ELF-1 (cell line): ENCODE measurements at places on chromosomes 2 and 18.
A peak's percentile ranks its signal among the peaks of the same experiment; 100 is the strongest.

DNA sequence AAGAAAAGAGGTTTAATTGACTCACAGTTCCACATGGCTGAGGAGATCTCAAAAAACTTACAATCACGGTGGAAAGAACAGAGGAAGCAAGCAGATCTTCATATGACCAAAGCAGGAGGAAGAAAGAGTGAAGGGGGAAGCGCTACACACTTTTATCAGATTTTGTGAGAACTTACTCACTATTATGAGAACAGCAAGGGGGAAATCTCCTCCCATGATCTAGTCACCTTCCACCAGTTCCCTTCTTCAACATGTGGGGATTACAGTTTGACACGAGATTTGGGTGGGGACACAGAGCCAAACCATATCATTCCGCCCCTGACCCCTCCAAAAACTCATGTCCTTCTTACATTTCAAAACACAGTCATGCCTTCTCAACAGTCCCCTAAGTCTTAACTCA lies 54.2 kb downstream of the G6PC2 start:
- DNase-seq: no peak

DNA sequence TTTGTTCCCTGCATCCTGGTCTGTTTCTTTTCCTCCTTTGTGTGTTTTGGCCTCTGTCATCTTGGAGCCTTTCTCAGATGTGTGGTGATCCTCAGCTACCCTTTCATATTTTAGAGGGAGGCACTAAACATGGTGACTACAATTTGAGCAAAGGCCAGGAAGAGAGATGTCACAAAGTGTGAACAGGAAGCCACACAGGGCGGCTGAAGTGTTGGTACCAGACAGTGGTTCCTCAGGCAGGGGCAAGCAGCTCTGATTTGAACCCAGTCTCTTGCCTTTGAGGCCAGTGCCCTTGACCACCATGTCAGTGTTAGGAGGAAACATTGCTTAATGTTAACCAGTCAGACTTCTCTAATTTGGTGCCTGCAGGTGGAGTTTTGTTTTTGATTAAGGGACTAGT lies 9.2 kb downstream of the LRRFIP1 start:
- DNase-seq: no peak

DNA sequence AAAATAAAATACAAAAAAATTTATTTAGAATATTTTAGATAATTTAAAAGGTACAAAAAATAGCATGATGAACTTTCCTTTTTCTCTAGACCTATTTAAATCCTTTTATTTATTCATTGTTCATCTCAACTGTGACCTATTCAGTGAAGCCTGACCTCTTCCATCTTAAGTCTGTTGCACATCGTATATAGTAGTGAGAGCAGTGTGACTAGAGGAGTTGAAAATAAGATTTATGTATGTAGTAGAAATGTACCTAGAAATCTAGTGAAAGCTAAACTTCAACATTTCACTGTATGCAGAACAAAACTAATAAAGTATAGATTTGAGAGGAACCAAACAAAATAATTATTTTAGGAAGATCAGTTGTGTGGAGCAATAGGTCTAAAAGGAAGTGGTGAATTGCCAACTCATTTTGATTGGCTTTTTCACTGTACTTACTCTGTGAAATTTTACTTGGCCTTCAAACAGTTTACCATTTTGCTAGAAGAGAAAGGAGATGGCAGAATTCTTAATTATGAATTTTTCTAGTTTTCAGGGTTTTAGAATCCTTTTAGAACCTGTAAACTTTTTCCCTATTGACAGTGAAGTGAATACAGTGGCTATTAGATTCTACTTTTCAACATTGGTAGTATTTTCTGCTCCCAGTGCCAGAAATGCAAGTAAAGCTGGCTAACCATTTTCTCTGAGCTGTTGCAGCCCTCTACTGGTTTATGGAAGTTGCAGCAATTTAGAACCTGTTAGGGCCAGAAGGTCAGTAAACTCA lies 11.0 kb downstream of the ANKRD12 start:
- DNase-seq: peak; percentile 19

- DNase-seq: no peak
These were observed 201.8 kb downstream of the GBX2 start for GRCh38 chr2:235966396-235966795.

DNA sequence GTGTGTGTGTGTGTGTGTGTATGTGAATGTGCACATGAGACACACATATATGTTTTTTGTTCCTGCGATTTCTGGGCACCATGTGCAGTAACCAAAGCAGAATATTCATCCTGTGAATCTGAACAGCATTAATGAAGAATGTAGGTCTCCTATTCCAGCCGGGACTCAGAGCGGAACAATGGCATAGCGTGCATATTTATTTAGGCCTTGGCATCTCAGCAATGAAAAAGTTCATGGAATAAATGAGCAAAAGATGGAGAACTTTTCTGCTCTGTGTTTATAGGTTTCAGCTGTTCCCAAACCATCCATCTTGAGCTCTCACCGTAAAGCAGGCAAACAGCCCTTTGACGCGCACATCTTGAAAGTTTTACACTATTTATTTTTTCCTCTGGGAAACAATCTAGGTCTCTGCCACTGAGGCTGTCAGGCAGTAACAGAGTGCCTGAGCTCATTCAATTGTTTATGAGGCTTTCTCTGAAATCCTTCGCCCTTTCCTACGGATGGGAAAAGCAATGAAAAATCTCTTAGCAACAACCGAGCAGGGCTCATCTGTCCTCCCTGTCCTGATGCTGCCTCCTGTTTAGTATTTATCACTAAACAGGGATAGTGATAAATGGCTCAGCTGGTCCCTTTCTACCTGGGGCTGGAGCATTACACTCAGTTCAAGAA lies 146.2 kb upstream of the MSH6 start:
- DNase-seq: no peak
